NT2/D1 (cell line): ENCODE measurements at places on chromosomes 1 and 21.

- no peak for DNase-seq
Measured at GRCh38 chr1:186762653-186763052, 66.1 kb upstream of the PLA2G4A start.

- no peak for DNase-seq
Measured at GRCh38 chr1:74548961-74549750, 36.7 kb upstream of the LRRC53 start.

DNA sequence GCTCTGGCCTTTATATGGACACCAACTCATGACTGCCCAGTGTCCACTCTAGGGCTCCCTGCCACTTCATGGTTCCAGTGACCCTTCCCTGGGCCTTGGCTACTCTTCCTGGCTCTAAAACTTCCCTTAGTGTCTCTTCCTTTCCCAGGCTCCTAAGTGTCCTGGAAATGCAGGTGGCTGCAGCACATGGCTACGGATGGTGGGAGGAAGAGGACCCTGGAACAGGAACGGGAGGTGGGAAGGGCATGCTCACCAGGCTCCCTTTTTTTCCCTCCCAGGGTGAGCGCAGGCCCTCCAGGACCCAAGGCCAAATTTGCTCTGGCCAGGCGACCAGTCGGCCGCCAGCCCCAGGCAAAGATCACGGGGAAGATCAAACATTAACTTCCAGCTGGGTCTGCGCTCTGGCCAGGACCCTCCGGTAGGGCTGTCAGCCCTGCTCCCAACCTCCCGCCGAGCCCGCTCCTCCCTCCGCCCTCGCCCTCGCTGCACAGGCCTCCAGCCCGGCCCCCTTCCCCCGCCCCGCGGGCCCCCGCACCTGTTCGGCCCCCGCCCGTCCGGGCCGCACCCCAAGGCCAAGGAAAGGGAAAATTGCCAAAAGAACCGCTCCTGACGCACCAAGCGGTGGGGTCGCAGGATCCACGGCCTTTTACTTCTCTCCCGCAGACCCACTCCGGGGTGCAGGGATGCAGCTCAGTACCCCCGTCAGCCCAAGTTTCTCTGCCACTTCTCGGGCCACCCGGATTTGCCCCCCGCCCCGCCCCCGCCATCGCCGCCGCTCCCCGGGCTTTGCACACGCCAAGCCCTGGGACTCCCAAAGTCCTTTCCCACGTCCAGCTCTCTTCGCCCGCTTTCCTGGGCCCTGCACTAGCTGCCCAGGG lies 894 bp downstream of the TCEA3 start:
- no peak for DNase-seq

GRCh38 chr1:67831850-67832513 lies 1.3 kb downstream of the GNG12 start:
- no peak for DNase-seq

- no peak for DNase-seq
Measured at GRCh38 chr21:22754746-22755145, 1756.5 kb downstream of the NCAM2 start.

DNA sequence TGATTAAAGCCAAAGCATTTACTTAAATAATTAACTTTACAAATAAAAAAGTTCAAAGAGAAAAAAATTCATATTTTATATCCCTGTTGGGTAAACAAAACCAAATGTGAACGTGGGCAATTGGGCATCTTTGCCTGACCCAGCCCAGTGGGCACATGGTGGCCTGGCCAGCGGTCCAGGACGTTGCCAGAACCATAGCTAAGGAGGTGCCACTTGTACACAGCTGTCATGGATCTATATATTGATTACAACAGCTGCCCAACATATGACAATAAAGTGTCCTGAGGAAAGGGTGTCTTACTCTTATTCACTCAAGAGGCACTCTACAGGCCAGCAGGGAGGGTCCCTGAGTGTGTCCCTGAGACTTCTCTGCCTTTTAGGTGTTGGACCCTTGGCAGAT lies 78.5 kb downstream of the BCAR3 start:
- no peak for DNase-seq

DNA sequence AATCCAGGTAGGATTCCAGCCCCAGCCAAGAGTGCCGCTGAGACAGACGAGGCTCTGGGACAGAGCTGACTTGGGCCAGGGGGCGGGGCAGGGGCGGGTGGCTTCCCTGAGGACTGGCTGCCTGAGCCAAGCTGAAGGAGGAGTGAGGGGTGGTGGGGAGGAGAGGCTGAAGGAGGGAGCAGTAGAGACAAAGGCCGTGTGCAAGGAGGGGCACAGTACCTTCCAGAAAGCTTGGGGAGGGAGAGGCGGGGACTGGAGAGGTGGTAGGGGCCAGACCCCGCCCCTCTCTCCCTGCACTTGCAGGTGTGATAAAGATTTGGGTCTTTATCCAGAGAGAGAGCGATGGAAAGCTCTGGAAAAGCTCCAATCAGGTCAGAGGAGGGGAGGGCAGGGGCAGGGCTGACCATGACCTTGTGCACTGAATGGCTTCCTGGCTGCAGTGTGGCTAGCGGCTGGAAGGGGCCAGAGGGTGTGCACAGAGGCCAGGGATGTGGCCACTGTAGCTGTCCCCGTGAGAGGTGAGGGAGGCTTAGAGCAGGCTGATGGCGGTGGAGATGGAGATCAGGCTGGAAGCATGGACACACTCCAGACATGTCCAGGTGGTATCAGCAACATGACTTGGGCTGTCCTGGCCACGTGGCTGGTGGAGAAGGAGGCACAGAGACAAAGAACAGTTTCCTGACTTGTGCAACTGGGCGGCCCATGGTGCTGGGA lies 6.7 kb upstream of the EPHA8 start:
- DNase-seq, result peak; percentile 54

DNA sequence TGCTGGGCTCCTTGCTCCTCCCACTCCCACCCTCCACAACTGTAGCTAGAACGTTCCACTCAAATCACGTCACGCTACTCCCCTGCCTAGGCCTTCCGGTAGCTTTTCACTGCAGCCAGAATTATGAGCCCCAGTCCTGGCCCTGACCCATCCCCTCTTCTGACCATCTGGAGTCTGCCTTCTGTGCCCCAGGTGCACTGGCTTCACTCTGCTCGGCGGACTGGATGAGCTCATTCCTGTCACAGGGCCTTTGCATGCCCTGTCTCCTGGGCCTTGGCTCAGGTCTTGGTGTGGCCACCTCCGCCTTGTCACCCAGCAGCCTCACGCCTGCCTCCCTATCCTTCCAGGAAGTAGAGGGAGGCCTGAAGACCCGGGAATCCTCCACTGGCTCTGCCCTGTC lies 62.5 kb upstream of the ACTL8 start:
- no peak for DNase-seq
